Activated CD8-positive, alpha-beta memory T cell treated with anti-CD3 and anti-CD28 coated beads, Interleukin-2, amount 10 ng/mL, durations not matched to agents 7 days and 5 days (primary cell): ENCODE measurements at places on chromosomes 2 and 18. TPM values are rescaled to one million over a fixed set of nuclear protein-coding genes. Genes with fewer than 3 reads are reported as not detected.

Gene REEP1
- 0.16 TPM for total RNA-seq

Gene ATP6V1B1
- not detected for total RNA-seq

Gene L3MBTL4
- not detected for total RNA-seq

Gene CAVIN2
- not detected for total RNA-seq

Gene LAMA3
- total RNA-seq, result 0.23 TPM

Gene DSEL
- total RNA-seq, result 0.05 TPM

Gene TLX2
- total RNA-seq, result 0.82 TPM

Gene C2orf15
- total RNA-seq, result 0.47 TPM

Gene TRIM43
- total RNA-seq, result 0.23 TPM

Gene LYPD6B
- total RNA-seq, result not detected

Gene OXER1
- total RNA-seq, result not detected

Gene REG1B
- not detected for total RNA-seq

Gene OTX1
- 0.26 TPM for total RNA-seq

Gene EFEMP1
- not detected for total RNA-seq

Gene SEMA4C
- total RNA-seq, result 9.7 TPM

Gene ARHGAP28
- not detected for total RNA-seq

Gene PRSS56
- total RNA-seq, result not detected

Gene SULT1C3
- not detected for total RNA-seq

Gene POTEI
- total RNA-seq, result not detected

Gene TOGARAM2
- total RNA-seq, result 15.0 TPM

Gene NYAP2
- not detected for total RNA-seq

Gene MOGAT1
- total RNA-seq, result not detected

Gene IL1F10
- total RNA-seq, result not detected

Gene ANAPC1
- total RNA-seq, result 71.5 TPM

Gene EMILIN1
- total RNA-seq, result 0.79 TPM
